ENCODE measurements at places on chromosomes 16 and 17.

- no peak for DNase-seq
These were observed 10.8 kb upstream of the TLCD3B start for GRCh38 chr16:30041841-30042240.

GRCh38 chr16:66488505-66488904 is 61.4 kb downstream of the BEAN1 start:
- no peak for DNase-seq

GRCh38 chr16:51049678-51050376 is 101.2 kb downstream of the SALL1 start:
- DNase-seq: no peak

DNA sequence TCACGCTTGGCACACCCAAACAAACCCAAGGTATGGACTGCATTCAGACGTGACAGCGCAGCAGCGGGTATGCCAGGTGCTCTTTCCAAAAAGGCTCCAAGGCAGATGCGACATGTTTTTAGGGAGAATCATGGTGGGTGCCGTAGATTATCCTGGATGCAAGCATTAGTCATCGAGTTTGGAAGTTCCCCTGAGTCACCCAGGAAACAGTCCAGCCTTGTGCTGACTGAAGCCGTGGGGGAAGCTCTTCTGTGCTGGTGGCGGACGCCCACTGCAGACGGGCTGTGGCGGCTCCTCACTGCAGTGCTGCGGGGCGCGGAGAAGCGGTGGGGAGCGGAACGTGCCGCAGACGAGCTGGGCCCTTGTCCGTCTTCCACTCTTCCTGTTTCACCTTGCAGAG is 13.9 kb downstream of the JPT2 start:
- no peak for DNase-seq

DNA sequence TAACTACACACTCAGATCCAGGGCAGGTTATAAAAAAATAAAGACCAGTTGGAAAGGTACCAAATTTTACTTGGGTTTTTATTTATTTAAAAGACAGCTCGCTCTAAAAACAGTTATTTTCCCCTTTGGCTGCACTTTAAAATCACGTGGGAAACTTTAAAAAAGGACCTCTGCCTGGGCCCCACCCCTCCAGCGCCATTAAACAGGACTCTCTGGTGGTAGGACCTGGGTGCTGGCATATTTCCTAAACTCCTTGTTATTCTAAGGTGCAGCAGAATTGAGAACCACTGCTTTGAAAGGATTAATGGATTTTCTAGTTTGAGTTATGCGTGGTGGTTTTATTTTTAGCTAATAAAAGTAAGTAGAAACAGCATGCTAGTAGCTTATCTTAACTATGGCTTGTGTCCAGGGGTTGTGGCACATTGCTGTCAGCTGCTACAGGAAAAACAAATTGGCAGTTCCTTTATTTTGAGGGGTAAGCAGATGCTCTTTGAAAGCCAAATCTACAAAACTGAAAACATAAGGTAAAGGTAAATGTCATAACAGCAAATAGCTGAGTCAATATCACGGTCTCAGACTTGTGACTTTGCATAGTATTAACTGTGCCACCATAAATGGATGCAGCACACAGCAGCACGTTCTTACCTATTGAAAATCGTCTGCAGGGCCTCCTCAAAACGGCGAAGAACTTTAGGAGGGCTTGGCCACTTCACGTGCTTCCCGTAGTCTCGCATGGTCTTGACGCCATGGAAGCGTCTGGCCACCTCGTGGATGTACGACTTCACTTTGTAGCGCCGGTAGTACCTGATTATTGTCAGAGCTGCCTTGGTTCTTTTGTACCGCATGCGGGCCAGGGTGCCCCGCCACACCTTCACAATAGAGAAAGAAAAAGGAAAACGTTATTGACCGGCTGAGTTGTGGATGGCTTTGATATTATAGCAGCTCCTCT is 172.0 kb downstream of the CDK5R1 start:
- no peak for DNase-seq

DNA sequence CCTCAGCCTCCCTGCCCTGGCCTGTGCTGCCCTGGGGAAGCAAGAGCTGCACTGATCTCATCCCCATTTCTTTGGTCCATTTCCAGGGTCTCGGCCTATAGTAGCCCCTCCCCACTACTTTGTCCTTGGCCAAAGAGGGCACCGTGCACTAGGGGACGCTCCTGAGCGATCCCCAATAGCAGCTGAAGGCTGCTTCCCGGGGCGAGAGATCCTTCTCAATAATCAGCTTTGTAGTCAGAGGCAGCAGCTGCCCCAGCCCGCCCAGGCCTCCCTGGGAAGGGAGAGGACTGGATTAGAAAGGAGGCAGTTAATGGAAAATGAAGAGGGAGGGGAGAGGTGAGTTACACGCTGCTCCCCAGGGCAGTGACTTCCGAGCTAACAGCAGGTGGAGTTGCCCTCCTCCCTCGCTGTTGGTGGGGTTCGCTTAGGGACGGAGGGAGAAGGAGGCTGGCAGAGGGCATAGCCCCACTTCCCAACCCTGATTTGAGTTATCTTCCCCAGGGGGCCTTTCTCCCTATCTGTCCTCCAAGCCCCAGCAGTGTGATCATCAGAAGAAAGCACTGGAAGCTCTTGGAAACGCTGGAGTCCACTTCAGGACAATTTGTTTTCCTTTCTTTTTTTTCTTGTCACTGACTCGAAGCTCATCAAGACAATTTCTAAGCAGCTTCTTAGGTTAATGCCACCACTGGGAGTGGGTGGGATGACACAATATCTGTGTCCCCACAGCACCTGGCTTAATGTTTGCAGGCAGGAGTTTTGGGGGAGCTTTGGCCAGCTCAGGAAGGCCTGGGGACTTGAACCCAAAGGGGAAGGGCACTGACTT is 2.6 kb downstream of the MXRA7 start:
- DNase-seq: no peak

DNA sequence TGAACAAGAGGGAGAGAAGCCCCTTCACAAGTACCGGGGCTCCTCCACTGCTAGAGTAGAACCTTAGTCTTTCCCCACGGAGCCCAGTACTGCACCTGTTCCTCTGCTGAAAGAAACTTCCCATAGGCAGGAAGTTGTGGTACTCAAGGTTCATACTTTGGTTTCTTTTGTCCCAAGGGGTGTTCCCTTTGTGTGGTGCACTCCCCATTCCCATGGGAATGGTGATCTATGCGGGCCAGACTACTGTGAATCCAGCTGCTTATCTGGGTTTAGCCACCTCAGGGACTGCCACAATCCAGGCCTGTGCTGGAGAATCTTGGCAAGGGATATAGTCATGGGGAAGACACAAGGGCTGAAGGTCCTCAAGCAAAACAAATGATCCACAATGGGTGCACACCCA is 110.6 kb downstream of the PHKB start:
- DNase-seq: no peak

Measured in stimulated activated CD4-positive, alpha-beta T cell treated with anti-CD3 and anti-CD28 coated beads, Interleukin-1b, Interleukin-23, amount 100 ng/mL, for 4 hours (primary cell).